ENCODE measurements at places on chromosomes 6 and 20.
A peak's percentile ranks its signal among the peaks of the same experiment; 100 is the strongest.

DNA sequence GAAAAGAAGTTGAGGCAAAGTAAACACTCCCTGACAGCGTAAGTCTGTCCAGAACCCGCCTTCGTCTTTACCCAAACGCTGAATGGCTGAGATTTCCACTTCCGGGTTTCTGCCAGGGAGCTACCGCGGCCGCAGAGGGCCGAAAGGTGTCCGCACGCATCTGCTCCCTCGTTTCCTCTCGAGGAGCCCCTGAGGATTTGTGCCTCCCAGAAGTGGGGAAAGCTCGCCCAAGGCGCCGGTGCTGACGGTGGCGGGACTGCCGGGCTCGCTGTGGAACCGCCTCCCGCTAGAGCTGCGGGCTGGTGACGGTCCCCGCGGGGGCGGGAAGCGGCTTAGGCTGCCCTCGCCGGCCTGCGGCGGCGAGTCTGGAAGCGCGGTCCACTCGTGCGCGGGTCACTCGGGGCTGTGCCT, 1760.2 kb upstream of the DEFB115 start:
- no peak for DNase-seq

DNA sequence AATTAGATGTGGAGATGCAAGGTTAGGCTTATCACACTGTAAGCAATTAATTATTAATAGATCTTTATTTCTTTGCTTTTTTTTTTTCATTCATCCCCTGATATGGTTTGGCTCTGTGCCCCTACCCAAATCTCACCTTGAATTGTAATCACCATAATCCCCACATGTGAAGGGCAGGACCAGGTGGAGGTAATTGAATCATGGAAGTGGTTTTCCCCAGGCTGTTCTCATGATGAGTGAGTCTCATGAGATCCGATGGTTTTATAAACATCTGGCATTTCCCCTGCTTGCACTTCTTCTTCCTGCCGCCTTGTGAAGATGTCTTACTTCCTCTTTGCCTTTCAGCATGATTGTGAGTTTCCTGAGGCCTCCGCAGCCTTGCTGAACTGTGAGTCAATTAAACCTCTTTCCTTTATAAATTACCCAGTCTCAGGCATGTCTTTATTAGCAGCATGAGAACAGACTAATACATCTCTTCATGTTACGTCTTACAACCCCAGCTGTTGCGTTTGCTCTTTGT, 333.8 kb downstream of the CDH26 start:
- DNase-seq: peak; percentile 50

- no peak for DNase-seq
These were observed 60.6 kb upstream of the FAM184A start for GRCh38 chr6:119138906-119139541.

- no peak for DNase-seq
These were observed 157.0 kb downstream of the SCML4 start for GRCh38 chr6:107666981-107667601.

- no peak for DNase-seq
These were observed 8.8 kb upstream of the VSX1 start for GRCh38 chr20:25090492-25091429.

- DNase-seq: no peak
These were observed 188.9 kb upstream of the PRND start for GRCh38 chr20:4532772-4533171.

DNA sequence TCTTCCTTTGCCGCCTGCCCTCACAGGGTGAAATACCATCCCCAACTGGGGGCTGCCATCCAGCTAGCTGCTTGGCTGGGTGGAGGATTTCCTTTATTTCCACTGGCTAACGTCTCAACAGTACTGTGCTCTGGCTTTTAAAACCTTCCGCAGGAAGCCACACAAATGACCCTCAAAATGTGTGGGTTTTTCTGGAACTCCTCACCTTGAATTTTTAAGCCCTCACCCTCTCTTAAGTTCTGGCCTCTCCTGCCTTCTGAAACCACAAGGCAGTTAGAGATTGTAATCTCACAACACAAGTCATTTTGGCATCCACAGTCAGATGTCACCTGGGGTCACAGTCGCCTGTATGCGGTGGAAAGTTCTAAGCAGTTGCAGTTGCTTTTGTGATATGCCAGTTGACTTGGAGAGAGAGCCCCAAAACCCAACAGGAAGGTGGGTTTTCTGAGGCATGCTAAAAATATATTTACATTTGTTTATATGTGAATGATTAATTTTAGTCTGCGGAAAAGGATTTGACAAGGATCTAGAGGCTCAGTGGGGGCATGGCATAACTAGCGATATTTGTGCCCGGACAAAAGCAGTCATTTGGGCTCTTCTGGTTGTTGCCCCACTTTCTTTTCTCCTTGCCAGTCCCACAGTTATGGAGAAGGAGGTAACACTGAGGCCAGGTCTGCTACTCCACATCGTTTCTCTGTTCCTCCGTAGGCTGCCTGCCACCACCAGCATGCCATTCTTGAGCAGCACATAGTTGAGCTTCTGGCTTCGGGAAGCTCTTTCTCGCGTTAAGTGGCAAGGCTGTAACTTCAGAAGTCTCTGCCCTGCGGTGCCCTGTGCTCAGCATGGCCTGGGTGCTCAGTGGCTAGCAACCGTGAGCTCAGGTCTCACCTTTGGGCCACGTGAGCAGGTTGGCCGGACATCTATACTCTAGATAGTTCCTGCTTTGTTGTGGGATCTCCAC, 335.3 kb downstream of the CD83 start:
- peak; percentile 100 for DNase-seq

DNA sequence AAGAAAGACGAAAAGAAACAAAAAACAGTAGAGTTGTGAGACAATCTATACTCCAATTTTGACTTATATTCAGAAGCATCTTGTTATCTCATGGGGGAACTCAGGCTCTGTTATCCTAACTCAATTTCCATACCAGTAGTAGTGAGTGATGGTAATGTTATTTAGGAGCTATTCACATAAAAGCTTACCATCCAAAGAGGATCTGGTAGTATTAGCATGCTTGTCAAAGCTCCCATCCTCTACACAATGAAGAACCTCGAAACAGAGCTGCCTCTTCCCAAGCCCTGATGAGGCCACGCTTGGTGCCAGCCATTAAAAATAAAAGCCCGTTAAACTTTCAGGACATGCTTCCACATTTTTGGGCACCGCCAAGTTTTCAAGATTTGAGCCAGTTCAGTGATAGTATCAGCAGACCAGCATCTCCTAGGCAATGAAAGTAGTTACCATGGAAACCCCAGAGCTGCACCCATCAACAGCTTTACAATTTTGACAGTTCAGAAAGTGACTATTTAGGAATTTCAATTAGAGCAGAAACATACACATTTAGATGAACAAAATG, 173.3 kb downstream of the CD83 start:
- DNase-seq: no peak

DNA sequence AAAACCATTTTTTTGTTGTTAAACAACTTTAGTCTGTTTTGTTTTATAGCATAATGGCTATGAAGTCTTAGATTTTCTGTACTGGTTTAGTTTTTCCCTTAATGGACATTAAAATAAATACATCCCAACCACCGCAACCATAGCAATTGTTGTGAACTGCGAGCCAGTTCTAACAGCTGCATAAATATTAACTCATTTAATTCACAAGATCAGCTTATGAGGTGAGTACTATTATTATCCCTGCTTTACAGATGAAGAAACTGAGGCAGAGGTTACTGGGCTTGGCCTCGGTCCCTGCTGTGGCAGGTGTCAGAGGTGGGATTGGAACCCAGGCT, 23.1 kb downstream of the MOCS3 start:
- no peak for DNase-seq

GRCh38 chr6:30990422-30991086, 7.0 kb downstream of the MUC21 start:
- no peak for DNase-seq

GRCh38 chr20:60791823-60792222, 460.2 kb upstream of the CDH4 start:
- no peak for DNase-seq

DNA sequence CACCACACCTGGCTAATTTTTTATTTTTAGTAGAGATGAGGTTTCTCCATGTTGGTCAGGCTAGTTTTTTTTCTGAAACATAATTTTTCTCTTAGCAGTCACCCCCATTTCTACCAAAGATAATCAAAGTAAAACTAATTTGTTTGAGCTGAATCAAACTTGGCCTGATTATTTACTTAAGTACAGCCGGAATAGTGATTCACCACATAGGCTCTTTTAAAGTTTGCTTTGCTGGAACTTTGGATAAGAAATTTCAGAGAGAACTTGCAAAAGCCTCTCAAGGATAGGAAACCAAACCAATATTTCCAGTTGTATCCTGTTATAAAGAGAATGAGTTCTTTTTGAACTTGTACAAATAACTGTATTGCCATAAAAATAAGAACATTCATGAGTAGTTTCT, 105.0 kb upstream of the SYNCRIP start:
- no peak for DNase-seq

GRCh38 chr6:149337320-149337719, 19.8 kb downstream of the TAB2 start:
- DNase-seq: no peak

GRCh38 chr6:106225581-106225980, 100.0 kb downstream of the ATG5 start:
- no peak for DNase-seq

GRCh38 chr6:137261761-137262160, 42.6 kb upstream of the IFNGR1 start:
- no peak for DNase-seq

- no peak for DNase-seq
These were observed 12.4 kb downstream of the MAP1LC3A start for GRCh38 chr20:34570859-34571306.

DNA sequence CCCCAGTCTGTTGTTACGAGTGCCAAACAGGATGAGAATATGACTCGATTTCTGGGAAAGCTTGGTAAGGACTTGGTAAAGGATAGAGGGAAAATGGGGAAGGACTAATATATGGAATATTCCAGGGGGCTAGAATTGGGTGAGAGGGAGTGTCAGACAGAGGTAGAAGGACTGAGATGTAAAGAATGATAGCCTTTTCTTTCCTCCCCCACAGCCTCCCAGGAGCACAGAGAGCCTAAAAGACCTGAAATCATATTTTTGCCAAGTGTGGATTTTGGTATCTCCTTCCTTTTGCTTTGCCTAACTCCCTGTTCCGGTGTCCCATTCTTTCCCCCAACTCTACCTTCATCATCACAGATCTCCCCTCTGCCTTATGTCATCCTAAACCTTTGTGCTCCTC, 3.1 kb downstream of the MSH5 start:
- DNase-seq: no peak

- DNase-seq: no peak
These were observed 8.0 kb upstream of the TUBB2B start for GRCh38 chr6:3235486-3235885.

GRCh38 chr6:117200067-117200466, 65.3 kb upstream of the VGLL2 start:
- no peak for DNase-seq

Measured in GDM1 (cell line).